ENCODE measurements at places on chromosomes 6 and 20. TPM values are rescaled to one million over a fixed set of nuclear protein-coding genes. Genes with fewer than 3 reads are reported as not detected.

Gene DYNLT2
- total RNA-seq = 2.0 TPM

- no peak for DNase-seq
Observed at GRCh38 chr6:160742090-160742489, 40.0 kb downstream of the PLG start.

DNA sequence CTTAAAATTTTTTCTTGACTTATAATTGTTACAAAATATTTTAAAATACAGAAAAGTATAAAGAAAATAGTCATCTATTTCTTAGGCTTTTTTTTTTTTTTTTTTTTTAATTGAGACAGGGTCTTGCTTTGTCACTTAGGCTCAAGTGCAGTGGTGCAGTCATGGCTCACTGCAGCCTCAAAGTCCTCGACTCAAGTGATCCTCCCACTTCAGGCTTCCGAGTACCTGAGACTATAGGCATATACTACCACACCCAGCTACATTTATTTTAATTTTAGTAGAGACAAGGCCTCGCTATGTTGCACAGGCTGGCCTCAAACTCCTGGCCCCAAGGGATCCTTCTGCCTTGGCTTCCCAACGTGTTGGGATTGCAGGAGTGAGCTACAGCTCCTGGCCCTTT is 5.3 kb upstream of the ACAT2 start:
- DNase-seq = no peak

GRCh38 chr6:156808287-156808686 is 31.1 kb downstream of the ARID1B start:
- no peak for DNase-seq

Gene GDAP1L1
- 0.20 TPM for total RNA-seq

Gene TFAP2D
- total RNA-seq = not detected

Gene BTNL2
- total RNA-seq = not detected

DNA sequence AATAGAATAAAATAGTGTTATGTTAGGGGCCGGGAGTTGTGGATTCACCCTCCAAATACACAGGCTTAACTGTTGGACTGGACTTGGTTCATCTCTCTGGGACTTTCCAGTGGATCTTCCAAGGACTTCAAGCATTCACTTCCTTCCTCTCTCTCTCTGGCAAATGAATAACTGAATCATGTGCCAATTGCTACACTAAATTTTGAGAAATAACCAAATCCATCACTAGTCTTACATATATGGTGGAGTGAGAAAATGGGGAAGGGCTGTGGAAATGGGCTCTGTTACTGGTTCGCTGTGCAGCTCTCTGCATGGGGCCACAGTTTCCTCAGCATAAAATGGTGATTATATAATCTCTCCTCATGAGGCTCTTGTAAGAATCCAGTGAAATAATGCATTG is 6.8 kb upstream of the KIAA1755 start:
- no peak for DNase-seq

DNA sequence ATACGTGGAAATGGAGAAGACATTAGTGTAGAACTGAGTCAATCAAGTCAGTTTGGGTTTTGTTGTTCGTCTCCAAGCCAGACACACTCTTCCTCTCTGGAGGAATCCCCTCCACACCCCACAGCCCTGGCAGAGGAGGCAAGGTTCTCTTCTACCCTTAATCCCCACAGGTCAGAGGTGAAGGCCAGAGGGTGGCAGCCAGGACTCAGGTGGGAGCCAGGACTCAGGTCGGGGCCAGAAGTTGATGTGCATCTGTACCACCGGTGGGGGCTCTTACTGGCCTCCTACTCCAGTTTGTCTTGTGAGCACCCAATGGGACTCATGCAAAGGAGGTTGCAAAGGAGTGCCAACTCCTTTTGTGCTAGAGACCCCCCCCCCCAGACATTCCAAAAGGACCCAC is 126.4 kb downstream of the TBXT start:
- no peak for DNase-seq

DNA sequence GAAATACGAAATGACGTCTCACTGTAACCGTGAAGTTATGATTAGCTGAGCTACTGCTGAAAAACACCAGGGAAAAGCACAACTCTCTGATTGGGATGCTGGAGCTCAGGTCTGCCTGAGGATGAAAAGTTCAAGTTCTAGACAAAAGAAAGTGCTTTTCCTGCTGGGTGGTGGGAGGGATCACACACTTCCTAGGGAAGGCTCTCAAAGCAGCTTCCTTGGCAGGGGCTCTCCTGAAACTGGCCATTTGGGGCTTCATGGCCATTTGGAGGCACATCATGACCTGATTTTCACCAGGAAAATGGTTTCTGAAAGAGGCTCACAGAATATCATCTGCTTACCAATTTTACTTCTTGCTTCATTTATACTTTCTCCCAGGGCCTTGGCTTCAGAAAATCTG is 97.1 kb upstream of the KCNK16 start:
- no peak for DNase-seq

DNA sequence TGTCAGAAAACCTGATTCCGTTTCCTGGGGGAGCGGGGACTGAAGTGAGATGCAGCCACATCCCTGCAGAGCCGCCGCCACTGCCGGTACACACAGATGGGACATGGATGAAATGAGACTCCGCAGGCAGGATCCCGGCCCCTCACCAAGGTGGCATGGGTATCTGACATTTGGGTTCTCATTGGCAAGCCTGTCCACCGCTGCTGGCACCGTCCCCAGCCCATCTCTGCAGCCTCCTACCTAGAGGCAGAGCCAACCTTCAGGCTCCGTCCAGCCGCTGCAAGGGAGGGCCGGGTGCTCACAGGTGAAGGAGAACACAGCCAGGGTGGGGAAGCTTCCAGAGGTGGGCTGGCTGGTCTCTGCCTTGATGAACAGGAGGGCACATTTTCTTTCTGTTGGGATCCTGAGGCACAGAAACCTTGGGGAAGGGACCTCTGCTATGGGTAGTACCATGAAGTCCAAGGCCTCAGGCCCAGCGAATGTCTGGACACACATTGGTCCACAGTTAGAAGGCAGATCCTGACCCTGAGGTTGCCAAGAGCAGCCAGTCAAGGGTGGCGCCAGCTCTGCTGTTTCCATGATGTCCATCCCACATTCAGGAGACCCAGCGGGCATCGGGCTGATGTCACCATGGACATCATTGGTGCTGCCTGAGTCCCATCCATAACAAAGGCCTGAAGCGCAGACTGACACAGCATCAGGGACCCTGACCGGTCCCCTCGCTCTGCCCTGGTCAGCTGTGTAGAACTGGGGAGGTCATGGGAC is 177.4 kb downstream of the TAF4 start:
- no peak for DNase-seq

DNA sequence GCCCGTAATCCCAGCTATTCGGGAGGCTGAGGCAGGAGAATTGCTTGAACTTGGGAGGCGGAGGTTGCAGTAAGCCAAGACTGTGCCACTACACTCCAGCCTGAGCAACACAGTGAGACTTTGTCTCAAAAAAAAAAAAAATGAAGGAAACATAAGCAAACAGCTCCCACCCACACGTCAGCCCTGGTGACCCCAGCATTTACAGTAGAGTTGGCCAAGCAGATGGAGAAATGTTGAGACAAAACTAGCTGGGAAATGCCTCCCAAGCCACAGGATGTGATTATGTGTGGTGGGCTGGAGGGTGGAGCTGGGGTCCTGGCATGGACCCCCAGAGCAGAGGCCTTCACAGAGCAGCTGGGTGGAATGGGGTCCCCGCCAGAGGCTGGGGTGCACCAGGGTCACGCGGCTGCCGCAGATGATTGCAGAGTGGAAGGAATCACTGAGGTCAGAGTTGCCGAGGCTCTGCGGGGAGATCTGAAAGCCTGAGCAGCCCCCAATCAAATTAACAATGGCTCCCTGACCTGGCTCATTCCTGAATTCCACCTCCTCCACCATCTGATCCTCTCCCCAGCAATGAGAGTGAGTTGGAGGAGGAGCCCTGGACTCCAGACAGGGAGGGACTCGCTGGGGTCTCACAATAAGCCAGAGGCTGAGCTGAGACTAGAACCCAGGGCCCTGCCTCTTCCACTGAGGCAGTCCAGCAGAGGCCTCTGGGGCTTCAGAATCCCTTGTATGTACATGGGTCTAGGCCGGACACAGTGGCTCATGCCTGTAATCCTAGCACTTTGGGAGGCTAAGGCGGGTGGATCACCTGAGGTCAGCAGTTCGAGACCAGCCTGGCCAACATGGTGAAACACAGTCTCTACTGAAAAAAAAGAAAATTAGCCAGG is 34.7 kb upstream of the TGM2 start:
- DNase-seq = no peak

Gene INSM1
- not detected for total RNA-seq

DNA sequence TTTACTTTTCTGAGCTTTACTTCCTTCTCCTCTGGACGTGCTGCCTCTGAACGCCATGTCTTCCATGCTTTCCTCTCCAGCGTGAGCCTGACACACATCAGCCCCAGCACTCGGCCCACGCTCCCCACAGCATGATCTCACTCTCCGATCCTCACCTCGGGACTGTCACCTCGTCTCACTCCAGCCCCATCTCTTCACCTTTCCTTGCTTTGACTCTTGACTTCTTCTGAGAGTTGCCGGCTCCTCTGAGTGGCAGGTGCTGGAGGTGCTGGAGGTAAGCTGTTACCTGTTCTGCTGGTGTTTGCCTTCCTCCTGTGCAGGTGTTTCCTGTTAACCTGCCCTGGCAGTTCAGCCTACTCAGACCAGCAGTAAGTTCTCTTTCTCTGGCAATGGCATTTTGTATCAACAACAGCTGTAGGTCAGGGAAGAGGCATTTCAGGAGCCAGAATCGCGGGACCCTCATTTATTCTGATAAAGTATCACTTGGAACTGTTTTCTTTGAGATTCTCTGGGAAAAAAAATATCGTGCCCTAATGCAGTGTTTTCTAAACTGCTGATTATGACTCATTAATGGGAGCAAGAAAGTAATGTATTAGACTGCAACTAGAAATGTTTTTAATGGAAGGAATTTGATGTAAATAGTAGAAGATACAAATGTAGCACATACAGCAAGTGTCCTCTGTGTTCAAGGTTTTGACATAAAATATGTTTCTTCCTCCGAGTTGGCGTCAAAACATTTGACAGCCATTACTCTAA is 106.5 kb downstream of the ARID1B start:
- DNase-seq = no peak

DNA sequence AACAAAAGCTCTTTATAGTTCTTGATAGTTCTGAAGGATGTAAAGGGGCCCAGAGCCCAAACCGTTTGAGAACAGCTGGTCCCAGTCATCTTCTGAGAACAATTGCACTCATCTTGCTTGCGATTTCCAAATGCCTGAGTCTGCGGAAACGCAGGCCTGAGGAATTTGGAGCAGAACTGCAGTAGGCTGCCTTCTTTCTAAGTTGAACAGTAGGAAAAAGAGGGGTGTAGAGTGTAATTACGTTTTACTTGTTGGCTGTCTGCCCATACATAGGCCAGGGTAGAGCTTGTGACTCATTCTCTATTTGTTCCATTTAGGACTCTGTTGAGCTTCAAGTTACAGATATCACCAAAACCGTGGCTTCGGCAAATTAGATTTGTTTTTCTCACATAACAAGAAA is 42.0 kb upstream of the KIF16B start:
- peak; percentile 59 for DNase-seq

Gene PAK1IP1
- 13.2 TPM for total RNA-seq

DNA sequence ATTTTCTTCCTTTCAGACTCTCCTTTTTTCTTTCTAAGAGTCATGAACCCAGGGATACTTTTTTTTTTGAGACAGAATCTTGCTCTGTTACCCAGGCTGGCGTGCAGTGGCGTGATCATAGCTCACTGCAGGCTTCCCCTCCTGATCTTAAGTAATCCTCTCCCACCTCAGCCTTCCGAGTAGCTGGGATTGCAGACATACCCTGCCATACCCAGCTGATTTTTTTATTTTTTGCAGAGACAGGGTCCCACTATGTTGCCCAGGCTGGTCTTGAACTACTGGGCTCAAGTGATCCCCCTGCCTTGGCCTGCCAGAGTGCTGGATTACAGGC is 32.8 kb upstream of the IER3 start:
- no peak for DNase-seq

GRCh38 chr6:52417675-52418111 is 2.4 kb upstream of the EFHC1 start:
- no peak for DNase-seq

GRCh38 chr20:38590676-38591473 is 9.9 kb downstream of the ADIG start:
- no peak for DNase-seq

Gene DST
- 449 TPM for total RNA-seq

DNA sequence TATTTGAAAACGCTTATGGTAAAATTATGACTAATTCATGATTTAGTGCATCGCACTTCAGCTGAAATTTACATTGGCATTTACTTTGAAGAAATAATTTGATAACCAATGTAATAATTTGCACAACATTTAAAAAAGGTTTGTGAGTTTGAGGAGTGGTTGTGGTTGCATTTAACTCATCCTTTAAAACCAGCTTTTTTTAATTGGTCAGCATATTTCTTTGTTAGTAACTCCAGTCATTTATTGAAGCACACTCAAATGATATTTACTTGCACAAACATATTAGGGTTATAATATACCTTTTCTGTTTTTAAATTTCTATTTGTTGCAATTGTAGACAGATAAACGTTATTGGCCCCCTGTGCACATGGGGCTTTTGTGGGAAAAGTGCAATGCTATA is 78.1 kb upstream of the AHI1 start:
- no peak for DNase-seq

DNA sequence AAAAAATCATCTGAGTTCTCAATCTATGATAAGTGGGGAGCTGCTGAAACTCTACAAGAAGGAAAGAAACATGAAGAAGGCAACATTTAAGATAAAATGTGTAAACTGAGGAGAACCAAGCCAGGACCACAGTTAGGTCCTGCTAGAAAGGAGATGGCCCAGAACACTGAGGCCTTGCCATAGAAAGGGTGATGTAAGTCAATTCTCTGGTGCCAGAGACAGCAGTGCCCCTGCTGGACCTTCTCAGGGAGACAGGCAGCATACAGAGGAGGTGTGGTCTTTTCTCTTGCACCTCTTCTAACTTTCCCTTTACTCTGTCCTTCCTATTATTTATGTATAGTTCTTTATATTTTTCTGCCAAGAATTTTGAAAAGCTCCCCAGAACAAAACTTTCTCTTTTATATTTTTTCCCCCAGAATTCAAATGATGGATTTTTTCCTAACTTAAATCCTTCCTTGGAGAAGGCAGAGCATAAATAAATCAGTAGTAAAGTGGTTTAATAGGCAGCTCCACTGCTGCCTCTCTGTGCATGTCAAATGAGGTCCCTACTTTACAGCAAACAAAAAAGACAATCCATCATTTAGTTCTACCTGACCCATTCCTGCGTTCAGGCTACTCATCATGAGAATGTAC is 9.0 kb downstream of the UQCC2 start:
- no peak for DNase-seq

Gene NSFL1C
- total RNA-seq = 33.5 TPM

GRCh38 chr6:5753209-5753608 is 253.5 kb downstream of the NRN1 start:
- no peak for DNase-seq

Gene GHRH
- total RNA-seq = not detected

GRCh38 chr6:22784601-22785410 is 215.4 kb downstream of the HDGFL1 start:
- peak; percentile 69 for DNase-seq

- DNase-seq = peak; percentile 67
Observed at GRCh38 chr6:3888153-3888957, 39.2 kb downstream of the FAM50B start.

Measured in skin of body (tissue), 3 donors.